Stimulated activated CD4-positive, alpha-beta T cell treated with anti-CD3 and anti-CD28 coated beads, Interleukin-4, amount 100 ng/mL, for 24 hours (primary cell): ENCODE measurements at places on chromosomes 2 and 18.

GRCh38 chr18:9233771-9234440, 97.3 kb downstream of the ANKRD12 start:
- DNase-seq, result no peak

- no peak for DNase-seq
Measured at GRCh38 chr2:131493199-131493968, 1.2 kb upstream of the MZT2A start.

DNA sequence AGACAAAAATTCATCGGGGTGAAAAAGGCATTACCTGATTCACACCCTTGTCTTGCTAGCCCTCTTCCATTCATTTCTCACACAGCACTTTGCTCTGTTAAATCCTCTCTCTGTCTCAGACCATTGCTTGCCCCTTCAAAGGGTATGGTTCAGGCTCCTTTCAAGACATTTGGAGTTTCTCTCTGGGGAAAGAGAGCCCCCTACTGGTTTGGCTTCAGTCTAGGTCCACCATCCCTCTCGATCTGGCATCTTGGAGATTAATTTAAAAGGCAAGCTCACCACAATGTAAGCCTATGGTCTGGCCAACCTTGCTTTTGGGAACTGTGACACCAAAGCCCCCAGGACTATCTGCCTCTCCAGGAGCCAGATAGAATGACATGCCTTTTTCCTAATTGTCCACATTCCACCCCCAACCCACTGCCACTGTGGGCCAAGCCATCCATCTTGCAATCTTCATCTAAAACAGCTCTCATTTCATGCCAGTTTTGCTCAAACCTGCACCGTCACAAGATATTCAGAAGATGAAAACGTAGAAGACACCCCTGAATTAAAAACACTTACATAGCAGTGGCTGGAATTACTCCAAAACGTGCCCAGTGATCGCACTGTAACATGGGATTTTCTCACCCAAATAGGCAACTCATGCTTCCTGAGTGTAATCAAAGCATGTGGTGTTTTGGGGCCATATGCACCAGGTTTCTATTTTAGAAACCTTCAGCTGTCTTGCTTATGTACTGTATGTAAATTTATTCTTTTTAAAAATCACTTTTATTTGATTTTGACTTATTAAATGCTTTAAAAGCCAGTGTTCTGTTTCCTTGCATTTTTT, 93.9 kb downstream of the FARSB start:
- peak; percentile 42 for DNase-seq

DNA sequence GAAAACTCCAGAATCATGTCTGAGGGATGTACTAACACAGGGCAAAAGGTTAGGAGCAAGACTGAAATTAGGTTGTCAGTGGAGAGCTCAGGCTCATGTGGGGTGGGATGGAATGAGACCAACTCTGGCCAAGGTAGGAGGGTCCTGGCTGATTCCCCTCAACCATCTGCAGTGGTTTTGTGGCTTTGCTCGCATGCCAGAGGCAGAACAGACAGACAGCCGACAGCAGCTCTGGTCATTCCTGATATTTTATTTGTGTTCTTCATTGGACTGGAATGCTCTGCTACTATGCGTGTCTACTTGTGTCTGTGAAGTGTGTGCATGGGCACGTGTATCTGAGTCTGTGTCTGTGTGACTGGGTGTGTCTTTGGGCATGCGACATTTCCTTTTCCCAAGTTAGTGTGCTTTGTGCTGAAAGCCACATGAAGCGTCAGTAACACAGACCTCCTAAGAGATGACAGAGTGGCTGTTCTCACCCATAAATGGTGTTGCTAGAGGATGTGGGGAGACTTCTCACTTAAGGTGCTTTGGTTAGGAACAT, 239.5 kb downstream of the CNTNAP5 start:
- no peak for DNase-seq

DNA sequence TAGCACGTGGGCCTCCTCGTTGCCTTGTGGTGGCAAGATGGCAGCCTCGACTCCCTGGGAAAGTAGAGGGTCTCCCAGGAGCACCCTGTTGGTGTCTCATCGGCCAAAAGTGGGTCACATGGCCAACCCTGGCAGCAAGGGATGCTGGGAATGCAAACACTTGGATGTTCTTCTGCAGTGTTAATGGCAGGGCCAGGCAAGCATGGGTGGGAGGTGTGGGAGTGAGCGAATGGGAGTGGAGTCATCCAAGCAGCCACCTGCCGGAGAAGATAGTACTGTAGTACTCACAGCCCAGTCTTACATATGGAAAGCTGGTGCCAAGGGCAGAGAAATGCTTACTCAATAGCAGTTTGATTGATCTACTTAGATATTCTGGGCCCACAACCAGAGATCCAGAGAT, 122.2 kb downstream of the INHBB start:
- DNase-seq, result no peak

GRCh38 chr2:101775636-101776035, 78.1 kb downstream of the MAP4K4 start:
- no peak for DNase-seq
